ENCODE measurements at places on chromosomes 7 and 10.

DNA sequence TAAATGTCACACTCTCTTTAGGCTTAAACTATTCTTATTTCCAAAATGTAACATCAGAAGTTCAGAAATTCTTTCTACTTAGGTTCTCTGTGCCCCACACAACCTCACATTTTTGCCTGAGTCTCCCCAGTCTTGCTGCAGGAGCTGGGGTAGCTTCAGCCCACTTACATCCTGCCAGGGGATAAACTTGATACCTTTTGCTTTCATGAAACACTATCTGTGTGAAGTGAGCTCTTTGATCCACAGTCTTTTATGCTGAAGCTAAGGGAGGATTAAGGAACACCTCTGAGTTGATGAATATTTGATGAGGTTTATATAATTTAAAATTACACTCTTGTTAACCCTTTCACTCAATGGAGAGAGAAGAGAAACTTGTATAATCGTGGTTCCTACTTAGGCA, 341.0 kb downstream of the AUTS2 start:
- H3K36me3 ChIP-seq, result no peaks in the 10 kb centered on the region
- H3K27ac ChIP-seq, result no peak overlapping the region
- no peaks in the 10 kb centered on the region for H3K4me1 ChIP-seq

DNA sequence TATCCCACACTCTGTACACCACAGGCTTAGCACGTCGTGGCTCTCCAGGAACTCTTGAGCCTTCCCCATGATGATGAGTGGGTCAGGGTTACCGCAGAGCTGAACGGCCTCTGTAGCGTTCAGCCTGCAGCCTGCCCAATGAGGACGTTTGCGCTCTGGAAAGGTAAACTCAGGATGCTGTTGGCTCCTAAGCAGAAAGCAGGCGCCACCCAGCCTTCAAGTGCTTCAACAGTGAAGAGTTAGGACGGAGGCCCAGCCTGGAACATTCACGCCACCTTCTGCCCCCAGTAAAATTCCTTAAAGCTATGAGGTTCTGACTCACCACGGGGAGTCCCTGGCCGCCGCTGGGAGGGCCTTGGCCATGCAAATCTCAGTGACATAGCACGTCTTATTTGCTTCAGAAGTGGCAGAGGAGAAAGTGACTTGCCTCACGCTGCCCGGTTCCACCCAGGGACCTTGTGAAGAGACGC, 161.5 kb upstream of the SH2B2 start:
- H3K4me3 ChIP-seq, result no peak overlapping the region
- no peaks in the 10 kb centered on the region for H3K27me3 ChIP-seq
- peaks cover 5% of the 10 kb centered on the region for H3K36me3 ChIP-seq
- no peak overlapping the region for H3K27ac ChIP-seq
- DNase-seq, result peak; percentile 9

GRCh38 chr7:425794-426188, 93.9 kb downstream of the PDGFA start:
- DNase-seq, result no peak
- H3K4me3 ChIP-seq, result no peak overlapping the region
- peaks cover 5% of the 10 kb centered on the region for H3K4me1 ChIP-seq

DNA sequence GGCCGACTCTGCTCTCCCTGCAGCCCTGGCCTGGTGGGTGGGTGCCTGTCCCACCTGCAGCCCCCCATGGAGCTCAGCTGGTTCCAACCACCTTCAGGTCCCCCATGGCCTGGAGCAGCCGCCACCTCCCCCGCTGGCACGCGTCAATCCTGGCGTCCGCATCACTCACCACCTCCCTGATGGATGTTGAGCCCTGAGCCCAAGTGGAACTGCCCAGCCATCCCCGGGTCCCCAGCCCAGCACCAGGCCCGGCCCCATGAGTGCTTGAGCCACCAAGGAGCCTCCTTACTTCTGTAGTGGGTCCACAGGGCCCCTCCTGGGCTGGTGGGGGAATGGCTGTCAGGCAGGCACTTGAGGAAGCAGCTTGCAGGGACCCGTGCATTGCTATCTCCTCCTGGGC, 14.6 kb downstream of the AGAP3 start:
- no peak overlapping the region for H3K4me3 ChIP-seq
- no peaks in the 10 kb centered on the region for H3K27me3 ChIP-seq
- no peak overlapping the region for H3K27ac ChIP-seq
- peaks cover under 1% of the 10 kb centered on the region for H3K4me1 ChIP-seq

DNA sequence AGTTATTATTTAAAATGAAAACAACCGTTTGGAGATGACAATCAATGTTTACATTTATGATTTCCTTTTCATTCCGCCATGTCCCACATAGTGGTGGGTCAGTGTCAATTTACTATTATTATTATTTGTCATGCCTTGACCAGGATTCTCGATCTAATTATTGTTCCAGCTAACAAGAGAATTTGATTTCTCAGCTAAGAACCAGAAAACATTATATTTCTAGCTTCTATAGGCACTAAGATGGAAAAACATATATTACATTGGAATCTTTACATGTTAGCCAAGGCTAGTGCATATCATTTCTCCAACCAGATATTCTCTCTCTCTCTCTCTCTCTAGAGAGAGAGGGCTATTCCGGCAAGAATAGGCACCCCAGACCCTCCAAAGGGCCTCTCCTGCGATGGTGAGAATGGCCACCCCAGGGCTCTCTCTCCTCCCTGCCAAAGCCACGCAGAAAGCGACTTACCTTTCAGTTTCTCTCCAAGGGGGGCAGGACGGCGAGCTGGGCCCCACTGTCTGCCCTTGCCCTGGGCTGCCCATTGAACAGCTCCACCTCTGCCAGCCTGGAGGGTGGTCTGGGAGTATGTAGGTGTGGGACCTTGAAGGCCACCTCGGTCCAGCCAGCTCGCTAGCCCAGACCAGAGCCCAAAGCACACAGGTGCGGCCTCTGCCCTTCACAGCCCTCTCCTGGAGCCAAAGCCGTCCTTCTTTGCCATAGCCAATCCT, 2.4 kb downstream of the HOXA3 start:
- no peak overlapping the region for H3K4me3 ChIP-seq
- peaks cover 95% of the 10 kb centered on the region for H3K27me3 ChIP-seq
- peaks cover 53% of the 10 kb centered on the region for H3K4me1 ChIP-seq
- H3K27ac ChIP-seq, result no peak overlapping the region

DNA sequence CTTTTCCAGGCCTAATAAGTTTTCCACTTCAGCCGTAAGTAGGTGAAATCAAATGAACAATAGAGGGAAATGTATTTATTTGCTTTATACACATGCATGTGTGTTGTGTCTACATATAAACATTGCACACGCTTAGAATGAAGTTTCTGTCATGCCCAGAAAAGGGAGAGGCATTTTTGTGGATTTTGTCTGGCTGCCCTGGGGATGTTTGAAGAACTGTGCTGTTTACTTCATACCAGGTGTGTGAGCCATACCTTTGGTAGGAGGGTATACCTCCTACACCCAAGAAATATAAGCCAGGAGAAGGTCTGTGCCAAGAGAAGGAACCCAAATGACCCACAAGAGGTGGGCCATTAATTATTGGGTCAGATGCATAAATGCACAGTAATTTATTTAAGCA, 12.8 kb downstream of the GATAD1 start:
- H3K36me3 ChIP-seq, result peaks cover 9% of the 10 kb centered on the region
- no peak overlapping the region for H3K4me3 ChIP-seq
- no peak overlapping the region for H3K27ac ChIP-seq
- DNase-seq, result no peak
- H3K4me1 ChIP-seq, result no peaks in the 10 kb centered on the region

- no peaks in the 10 kb centered on the region for H3K36me3 ChIP-seq
- no peak overlapping the region for H3K27ac ChIP-seq
- H3K27me3 ChIP-seq, result no peaks in the 10 kb centered on the region
Measured at GRCh38 chr7:125136755-125137532, 207.3 kb upstream of the POT1 start.

GRCh38 chr10:119203006-119203405, 4.4 kb upstream of the GRK5 start:
- no peak for DNase-seq
- no peak overlapping the region for H3K27ac ChIP-seq

- DNase-seq, result no peak
- no peaks in the 10 kb centered on the region for H3K36me3 ChIP-seq
- peaks cover 5% of the 10 kb centered on the region for H3K4me1 ChIP-seq
- H3K27ac ChIP-seq, result no peak overlapping the region
- no peak overlapping the region for H3K4me3 ChIP-seq
Measured at GRCh38 chr10:102310361-102311024, 65.2 kb downstream of the GBF1 start.

DNA sequence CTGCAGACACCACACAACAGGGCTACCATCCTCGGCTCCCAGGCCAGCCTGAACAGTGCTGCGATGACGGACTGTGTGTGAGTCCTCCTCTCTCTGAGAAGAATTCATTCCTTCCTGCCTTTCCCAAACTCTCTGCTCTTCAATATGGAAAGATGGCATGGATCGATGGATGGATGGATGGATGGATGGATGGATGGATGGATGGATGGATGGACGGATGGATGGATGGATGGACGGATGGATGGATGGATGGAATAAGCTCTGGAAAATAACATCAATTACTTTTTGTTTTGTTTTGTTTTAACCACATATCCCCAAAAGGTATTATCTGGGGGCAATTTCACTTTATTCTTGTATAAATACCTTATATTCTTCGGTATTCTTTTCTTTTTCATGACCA, 151.9 kb downstream of the AKR1D1 start:
- no peaks in the 10 kb centered on the region for H3K36me3 ChIP-seq
- DNase-seq, result no peak
- no peaks in the 10 kb centered on the region for H3K4me1 ChIP-seq

- no peaks in the 10 kb centered on the region for H3K4me1 ChIP-seq
- H3K4me3 ChIP-seq, result no peak overlapping the region
- no peak for DNase-seq
- no peak overlapping the region for H3K27ac ChIP-seq
- H3K36me3 ChIP-seq, result no peaks in the 10 kb centered on the region
Measured at GRCh38 chr10:88781206-88781605, 21.3 kb upstream of the LIPM start.

DNA sequence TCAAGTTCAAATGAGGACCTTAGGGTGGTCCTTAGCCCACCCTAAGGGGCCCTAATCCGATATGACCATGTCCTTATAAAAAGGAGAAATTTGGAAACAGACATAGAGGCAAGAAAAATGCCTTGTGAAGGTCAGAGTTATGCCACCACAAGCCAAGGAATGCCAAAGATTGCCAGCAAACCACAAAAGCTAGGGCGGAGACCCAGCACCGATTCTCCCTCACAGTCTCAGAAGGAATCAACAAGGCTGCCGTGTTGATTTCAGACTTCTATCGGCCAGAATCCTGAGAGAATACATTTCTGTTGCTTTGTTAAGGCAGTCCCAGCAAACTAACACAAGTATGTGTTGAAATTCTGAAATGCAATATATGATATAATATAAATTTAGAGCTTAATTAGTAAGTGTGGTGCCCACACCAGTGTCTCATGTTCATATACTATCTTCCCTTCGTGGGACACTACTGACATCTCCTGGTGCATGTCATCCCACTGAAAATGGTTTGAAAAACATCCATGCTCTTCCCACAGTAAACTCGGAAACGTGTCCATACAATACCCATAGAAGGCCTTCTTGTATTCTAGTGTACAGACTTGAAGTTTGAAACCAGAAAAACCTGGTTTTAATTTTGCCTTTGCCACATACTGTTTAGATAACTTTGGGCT, 349.0 kb downstream of the TNS3 start:
- H3K27ac ChIP-seq, result no peak overlapping the region
- no peaks in the 10 kb centered on the region for H3K4me1 ChIP-seq

DNA sequence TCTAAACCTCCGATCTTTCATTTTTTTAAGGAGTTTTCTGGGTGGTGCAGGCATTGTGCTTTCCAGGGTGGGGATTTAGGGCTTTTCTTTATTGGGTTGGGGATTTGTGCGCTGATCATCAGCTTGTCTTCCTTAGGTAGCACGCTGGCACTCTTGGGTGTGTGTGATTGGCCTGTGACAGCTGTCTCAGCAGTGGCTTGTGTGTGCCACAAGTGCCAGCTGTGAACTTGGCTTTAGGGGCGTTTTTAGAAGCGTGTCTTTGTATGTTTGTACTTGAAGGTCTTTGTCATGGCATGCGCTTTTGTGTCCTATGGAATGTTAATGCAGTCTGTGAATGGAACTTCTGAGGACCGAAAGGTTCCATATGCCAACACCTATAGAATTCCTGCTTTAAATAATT, 788 bp downstream of the AKAP9 start:
- peak; percentile 7 for DNase-seq
- no peaks in the 10 kb centered on the region for H3K36me3 ChIP-seq
- H3K4me1 ChIP-seq, result peaks cover 29% of the 10 kb centered on the region
- H3K4me3 ChIP-seq, result peak overlapping the region; percentile 96
- no peaks in the 10 kb centered on the region for H3K27me3 ChIP-seq
- peak overlapping the region; percentile 93 for H3K27ac ChIP-seq

DNA sequence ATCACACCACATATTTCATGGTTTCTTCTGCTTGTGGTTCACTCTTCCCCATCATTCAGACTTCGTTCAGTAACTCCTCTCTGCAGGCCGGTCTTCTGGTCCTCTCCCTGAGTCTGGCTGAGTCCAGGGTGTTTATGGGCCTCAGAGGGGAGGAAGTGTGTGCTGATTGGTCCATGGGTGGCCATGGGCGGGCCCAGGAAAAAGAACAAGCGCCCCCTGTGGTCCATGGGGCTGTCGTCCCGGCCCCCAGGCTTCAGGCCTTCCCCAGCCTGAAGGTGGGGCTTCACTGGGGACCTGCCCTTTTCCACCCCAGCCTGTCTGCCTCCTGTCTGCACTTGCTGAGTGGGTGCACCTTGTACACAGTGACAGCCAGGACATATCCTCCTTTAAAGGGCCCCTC, 123.7 kb downstream of the VIPR2 start:
- H3K27ac ChIP-seq, result no peak overlapping the region
- H3K4me3 ChIP-seq, result no peak overlapping the region
- no peaks in the 10 kb centered on the region for H3K27me3 ChIP-seq
- H3K36me3 ChIP-seq, result no peaks in the 10 kb centered on the region

DNA sequence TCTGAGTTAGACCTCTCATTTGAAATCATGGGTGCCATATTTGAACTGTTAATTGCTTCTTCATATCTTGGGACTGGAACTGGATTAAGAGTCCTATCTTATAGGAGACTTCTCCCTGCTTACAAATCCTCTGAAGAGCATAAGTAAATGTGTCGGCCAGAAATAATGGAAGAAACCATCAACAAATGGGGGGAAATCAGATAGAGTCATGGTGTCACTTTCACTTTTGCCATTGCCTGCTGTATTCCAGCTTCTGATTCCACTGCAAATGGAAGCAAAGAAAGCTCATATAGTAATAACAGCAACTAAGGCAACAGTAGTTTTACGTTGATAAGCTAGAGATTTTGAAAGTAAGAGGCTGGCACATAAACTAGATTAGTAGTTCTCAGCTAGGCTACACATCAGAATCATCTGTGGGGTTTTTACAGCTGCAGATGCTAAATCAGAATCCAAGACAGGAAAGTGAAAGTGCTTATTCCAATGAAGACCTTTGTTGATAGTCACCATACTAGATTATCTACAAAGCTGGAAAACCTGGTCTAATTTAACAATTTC, 12.3 kb upstream of the CRPPA start:
- DNase-seq, result no peak
- H3K27ac ChIP-seq, result no peak overlapping the region
- no peak overlapping the region for H3K4me3 ChIP-seq

- peaks cover 40% of the 10 kb centered on the region for H3K4me1 ChIP-seq
- H3K4me3 ChIP-seq, result peak overlapping the region; percentile 16
- H3K27me3 ChIP-seq, result peaks cover 75% of the 10 kb centered on the region
Measured at GRCh38 chr7:155804897-155805825, 7.1 kb downstream of the SHH start.

Data from CD4-positive, alpha-beta T cell (primary cell).